Activated gamma-delta T cell treated with Interleukin-2 at 50 U/mL for 16 hours (primary cell): ENCODE measurements at places on chromosomes 11 and 22.

DNA sequence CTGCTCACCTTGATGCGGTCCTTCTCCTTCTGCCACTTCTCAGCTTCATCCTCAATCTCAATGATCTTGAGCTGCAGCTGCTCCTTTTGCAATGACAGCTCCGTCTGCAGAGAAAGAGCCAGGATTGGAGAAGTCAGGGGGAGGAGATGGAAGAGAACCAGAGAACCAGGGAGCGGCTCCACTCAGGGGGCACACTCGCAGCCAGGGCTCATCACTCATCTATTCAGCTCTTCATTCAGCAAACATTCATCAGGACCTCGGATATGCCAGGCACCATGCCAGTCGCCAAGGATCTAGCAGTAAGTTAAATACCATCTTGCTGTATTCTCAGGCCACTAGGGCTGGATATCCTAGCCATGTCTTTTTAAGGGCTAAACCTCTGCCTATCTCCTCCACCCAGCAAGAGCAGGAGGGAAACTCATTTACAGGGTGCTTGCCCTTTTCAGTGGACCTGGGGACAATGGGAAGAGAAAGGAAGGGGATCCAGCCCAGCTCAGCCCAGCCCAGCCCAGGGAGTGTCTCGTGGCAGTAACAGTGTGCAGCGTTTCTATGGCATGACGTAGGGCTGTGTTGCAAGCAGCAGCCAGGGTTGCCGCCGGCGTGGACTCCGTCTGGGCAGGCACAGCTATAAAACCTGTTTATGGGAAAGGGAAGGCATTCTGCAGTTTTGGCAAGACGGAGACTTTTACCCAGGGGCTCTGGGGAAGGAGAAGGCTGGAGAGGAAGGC, 9.4 kb downstream of the TRIM29 start:
- DNase-seq = no peak

DNA sequence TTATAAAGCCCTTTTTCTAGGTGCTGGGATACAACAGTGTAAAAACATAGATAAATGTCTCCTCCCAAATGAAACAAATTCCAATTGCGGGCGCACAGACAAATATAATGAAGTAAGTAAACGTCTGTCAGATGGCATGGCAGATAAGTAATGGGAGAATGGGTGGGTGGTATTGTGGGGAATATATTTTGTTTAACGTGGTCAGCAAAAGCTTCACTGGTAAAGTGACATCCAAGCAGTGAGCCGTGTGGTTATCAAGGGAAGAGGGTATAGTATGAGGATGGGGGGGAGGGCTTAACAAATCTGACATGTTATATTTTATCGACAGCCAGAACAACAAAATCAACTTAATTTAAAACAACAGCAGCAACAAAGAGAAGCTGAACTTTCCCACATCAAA, 1.2 kb downstream of the SVIP start:
- no peak for DNase-seq

GRCh38 chr11:839875-840617, 2.3 kb downstream of the POLR2L start:
- no peak for DNase-seq

- no peak for DNase-seq
Measured at GRCh38 chr11:116446048-116446941, 326.5 kb downstream of the BUD13 start.

- no peak for DNase-seq
Measured at GRCh38 chr11:14894657-14895598, 2.9 kb upstream of the CYP2R1 start.

GRCh38 chr11:79150320-79150719, 290.5 kb downstream of the TENM4 start:
- no peak for DNase-seq

GRCh38 chr11:32109138-32109537, 18.3 kb downstream of the RCN1 start:
- DNase-seq = no peak

DNA sequence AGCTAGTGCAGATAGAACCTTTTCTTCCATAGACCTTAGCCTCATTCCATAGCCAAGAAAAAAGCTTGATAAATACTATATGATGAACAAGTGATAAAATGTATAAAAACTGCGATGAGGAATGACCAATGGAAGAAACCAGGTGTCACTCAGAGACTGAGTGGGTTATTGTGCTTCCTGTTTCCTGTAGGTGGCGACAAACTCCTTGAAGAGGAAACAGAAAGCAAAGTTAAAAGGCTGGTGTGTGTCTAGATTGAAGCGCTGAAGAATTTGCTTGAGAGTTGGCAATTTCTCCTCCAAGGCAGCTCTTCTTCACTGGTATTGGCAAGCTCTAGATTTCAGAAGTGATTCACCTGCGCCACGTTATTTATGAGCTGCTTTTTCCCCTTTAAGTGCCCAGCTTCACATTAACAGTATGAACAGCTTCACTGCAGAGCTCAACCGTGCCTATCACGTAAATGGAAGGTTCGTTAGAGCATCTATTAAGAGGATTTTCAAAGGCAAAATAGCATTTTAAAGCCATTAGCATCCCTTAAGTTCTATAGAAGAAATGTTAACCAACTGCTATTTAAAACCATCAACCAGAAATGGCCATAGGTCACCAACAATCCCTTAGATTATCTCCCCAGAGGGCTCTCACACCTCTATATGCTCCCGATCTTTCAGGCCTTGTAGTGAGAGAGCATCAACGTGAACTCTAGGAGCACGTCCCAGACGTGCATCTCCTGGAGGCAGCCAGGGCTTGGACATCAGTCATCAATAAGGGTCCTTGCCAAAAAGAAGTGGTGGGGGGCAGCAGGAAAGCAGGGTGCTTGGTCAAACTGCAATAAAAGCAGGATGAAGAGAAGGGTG, 179.4 kb downstream of the CADM1 start:
- DNase-seq = peak; percentile 14

- DNase-seq = no peak
Measured at GRCh38 chr22:30879415-30879797, 89.2 kb downstream of the MORC2 start.

DNA sequence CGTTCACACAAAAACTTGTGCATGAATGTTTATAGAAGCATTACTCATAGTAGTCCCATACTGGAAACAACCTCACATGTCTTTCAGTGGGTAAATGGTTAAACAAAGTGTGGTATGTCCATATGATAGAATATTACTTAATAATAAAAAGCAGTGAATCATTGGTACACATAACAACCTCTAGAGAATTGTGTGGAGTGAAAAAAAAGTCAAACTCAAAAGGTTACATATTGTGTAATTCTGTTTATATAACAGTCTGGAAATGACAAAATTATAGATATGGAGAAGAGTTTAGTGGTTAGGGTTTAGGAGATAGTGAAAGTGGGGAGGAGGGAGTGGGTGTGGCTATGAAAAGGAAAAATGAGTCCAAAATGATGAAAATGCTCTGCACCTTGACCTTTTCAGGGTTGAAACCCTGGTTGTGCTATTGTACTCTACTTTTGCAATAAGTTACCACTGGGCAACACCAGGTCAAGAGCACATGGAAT, 243.4 kb upstream of the DDI1 start:
- no peak for DNase-seq

DNA sequence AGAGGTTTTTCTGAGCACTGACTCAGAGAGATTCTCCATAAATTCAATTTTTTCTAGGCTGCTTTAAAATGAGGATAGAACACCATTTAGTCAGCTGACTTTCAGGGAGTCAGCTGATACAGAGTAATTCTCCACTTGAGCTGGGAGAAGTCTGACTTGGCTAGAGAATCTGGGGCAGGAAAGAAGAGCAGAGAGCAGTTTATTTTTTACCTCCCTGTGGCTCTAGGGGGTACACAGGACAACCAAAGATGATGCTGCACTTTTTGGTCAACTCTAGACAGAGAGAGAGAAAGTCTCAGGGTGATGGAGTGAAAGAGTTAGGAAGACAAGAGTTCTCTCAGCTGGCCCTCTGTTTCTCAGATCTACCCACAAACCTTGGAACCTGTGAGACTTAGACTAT, 67.3 kb upstream of the EED start:
- DNase-seq = no peak

- no peak for DNase-seq
Measured at GRCh38 chr11:31645747-31646146, 136.2 kb downstream of the ELP4 start.

DNA sequence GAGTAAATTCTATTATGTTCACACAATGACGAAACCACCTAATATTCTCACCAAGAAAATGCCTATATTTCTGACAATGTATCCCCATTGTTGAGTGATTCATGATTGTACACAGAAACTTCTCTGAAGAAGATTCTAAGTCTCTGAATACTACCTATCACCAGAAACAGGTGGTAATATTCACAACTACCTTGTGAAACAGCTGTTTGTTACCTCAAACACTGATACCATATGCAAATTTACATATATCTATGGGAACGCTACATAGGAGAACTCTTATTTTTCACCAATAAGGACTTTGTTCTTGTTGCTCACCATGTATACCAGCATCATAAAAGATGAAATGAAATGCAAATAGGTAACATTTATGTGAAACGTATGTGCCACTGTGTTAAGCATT, 59.3 kb downstream of the PDGFD start:
- DNase-seq = no peak

DNA sequence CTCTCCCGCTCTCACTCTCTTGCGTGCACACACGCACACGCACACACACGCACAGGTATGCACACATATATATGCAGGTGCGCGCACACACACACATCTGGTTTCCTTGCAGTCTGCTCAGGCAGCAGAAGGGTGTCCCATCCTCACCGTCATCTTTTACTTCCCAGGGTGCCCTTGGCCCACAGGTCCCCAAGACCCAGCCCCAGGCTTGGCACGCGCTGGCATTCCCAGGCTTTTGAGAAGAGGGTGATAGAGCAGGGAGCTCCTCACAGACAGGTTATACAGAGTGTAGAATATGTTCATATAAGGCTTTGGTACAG, 52.0 kb upstream of the SPATA19 start:
- no peak for DNase-seq
